LNCaP clone FGC (cell line): ENCODE measurements at places on chromosomes 1 and 21.
A peak's percentile ranks its signal among the peaks of the same experiment; 100 is the strongest.

DNA sequence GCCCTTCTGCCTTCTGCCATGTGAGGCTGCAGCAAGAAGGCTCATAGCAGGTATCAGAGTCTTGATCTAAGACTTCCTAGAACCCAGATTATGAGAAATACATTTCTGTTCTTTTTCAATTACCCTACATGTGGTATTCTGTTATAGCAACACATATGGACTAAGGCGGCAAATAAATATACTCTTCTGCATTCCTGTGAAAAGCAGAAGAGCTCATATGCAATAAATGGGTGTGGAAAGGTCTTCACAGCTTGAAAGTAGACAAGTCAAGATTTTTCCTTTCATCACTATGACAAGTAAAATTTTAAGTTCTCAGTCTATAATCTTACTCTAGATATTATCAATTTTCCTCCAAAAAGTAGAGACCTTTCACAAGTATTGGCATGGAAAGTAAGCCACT, 36.6 kb downstream of the TNFSF18 start:
- DNase-seq, result no peak

DNA sequence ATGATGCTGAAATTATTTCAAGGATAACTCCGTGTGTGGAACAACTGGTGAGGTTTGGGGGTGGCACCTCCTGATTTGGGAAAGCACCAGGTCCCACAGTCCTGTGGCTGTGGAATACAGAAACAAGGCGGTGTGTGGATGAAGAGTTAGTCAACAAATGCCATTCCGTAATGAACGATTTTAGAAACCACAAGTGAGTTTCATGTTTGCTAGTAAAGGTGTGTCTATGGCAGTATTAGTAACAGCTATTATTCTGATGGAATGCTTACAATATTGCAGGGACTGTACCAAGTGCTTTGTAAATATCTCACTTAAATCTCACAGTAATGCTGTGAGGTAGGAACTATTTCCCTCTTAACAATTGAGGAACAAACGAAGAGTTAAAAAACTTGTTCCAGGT, 53.8 kb downstream of the B3GALNT2 start:
- DNase-seq, result no peak

GRCh38 chr1:117654493-117655219, 48.8 kb downstream of the TENT5C start:
- DNase-seq, result no peak

- no peak for DNase-seq
Measured at GRCh38 chr1:180581635-180582039, 22.9 kb downstream of the OVAAL start.

DNA sequence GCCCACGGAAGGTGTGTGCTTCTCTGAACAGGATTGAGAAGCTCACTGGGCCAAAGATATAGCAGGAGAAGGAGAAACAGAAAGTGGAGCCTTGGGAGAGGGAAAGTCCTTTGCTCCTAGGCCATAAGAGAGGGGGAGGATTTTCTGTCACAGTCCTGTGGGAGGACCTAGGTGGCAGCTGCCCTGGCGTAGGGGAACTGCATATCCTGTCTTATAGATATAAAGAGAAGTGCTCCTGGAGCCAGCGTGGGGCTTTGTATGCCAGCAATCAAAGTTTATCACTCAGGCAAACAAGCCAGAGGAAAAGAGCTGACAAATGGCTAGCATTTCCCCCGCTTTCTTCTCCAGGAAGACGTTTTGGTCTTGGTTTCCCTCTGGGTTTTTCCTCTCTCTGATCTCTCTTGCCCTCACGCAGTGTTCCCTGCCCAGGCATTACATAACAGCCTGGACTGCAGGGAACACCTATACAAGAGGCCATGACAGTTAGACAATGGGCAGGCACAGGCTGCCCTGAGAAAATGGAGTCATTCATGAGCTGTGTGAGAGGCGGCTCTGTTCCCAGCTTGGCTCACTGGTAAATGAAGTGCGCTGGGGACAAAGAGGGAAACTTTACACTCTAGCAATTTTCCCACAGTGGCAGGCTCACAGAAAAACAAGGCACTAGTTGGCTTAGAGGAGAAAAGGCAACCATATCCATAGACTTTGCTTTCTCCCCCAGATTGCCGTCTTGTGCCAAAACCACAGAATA, 52.5 kb upstream of the ZNF648 start:
- no peak for DNase-seq

GRCh38 chr1:100382657-100383056, 30.4 kb downstream of the CDC14A start:
- no peak for DNase-seq

DNA sequence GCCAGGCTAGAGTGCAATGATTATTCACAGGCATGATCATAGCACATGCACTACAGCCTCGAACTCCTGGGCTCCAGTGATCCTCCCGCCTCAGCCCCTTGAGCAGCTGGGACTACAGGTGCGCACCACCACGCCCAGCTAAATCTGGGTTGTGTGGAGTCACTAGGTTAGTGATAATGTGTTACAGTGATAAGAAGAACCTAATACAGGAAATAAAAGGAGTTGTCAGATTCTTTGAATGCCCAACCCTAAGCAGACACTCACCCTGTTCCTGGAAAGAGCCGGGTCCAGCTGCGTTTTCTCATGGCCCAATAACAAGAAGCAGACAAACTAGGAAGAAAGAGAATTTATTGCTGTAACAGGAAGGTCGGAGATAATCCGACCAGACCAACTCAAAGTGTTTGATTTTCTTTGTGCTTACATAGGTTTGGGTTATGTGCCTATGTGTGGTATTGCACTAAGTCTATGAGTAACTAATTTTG, 8.8 kb downstream of the IFNGR2 start:
- DNase-seq, result no peak

GRCh38 chr21:42654179-42654912, 925 bp downstream of the PDE9A start:
- no peak for DNase-seq

DNA sequence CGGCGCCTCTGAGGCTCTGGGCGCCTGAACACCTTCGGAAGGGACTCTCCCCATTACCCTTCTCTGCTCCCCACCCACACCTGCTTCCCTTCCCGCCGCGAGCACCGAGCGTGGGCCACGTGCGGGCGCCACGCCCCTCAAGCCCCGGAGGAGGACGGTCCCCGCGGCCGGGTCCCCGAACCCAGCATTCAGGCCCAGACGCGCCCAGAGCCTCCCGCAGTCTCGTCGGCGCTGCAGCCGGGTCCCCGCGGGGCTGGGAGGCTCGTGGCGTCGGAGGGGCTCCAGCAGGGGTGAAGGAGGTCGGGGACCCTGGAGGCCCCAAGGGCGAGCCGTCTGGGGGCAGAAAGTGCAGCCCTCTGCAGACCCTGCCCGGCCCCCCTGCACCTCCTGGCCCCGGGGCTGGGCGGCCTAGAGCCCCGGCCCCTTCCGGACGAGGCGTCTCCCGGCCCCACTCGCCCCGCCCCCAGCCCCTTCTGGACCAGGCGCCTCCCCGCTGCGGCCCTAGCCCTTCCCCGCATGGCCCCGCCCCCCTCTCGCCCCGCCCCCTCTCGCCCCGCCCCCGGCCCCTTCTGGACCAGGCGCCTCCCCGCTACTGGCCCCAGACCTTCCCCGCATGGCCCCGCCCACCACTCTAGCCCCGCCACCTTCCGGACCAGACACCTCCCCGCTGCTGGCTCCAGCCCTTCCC, 378 bp upstream of the SMIM1 start:
- peak; percentile 56 for DNase-seq

GRCh38 chr1:167463080-167463479, 55.2 kb downstream of the CD247 start:
- no peak for DNase-seq

- no peak for DNase-seq
Measured at GRCh38 chr1:12052008-12052573, 11.0 kb upstream of the TNFRSF8 start.
